ENCODE measurements at places on chromosomes 4 and X. TPM values are rescaled to one million over a fixed set of nuclear protein-coding genes. Genes with fewer than 3 reads are reported as not detected.

GRCh38 chr4:47413521-47413920 lies 50.0 kb downstream of the COMMD8 start:
- DNase-seq, result no peak

GRCh38 chr4:176841711-176842112 lies 49.0 kb upstream of the VEGFC start:
- no peak for DNase-seq

GRCh38 chrX:103780336-103781061 lies 3.9 kb downstream of the PLP1 start:
- DNase-seq, result no peak

- DNase-seq, result no peak
These were observed 1491.8 kb upstream of the IGFBP7 start for GRCh38 chr4:58602022-58602421.

GRCh38 chr4:169335331-169335730 lies 64.6 kb upstream of the SH3RF1 start:
- no peak for DNase-seq

- peak; percentile 25 for DNase-seq
These were observed 9.0 kb downstream of the TSC22D3 start for GRCh38 chrX:107766470-107767150.

Gene CLDN2
- 0.27 TPM for total RNA-seq

Gene IRS4
- not detected for total RNA-seq

Gene EREG
- not detected for total RNA-seq
